Stimulated activated CD4-positive, alpha-beta T cell treated with anti-CD3 and anti-CD28 coated beads, Interleukin-1b, Interleukin-23, amount 100 ng/mL, for 48 hours (primary cell): ENCODE measurements at places on chromosomes 1 and 21.

DNA sequence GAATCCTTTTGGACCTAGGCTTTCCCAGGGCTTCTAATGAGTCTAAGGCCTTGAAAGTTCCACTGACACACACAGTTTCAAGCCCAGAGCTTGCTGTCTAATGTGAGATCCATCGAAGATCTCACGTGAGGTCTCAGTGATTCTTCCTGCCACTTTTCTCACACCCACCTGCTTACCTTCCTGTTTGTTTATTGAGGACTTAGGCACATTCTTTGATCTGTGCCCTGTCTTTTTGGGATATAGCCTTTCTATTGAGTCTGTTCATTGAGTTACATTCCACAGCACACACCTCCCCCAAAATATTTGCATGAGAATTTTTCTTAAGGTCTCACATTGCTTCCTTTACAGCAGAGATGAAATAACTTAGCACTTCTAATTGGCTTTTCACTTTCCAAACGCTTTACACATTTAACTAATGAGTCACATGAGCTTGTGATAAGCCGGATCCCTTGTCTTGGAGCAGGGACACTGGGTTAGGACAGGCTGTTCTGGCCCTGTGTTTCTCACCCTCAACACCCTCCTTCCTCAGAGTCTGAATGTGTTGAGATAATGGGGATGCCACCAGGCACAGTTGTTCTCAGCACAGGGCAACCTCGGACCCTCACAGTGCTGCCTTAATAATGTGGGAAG lies 288.3 kb downstream of the TM2D1 start:
- no peak for DNase-seq

GRCh38 chr1:54099061-54099610 lies 45.7 kb downstream of the TCEANC2 start:
- no peak for DNase-seq

DNA sequence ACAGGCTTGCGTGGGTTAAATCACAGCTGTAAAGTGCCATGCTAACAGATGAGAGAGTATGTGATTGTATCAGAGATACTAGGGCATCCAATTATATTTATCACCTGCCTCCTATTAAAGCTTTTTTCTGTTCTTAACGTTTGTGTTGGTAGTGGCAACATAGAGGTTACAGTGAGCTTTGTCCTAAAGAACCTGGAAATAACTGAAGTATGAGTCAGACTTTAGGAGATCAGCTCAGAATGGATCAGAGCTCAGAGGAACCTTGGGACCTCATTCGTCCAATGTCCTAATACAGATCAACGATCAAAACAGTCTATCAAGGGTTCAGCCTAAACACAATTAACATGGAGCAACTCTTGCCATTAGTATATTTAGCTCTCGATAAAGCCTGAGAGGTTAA lies 81.0 kb downstream of the RGS7 start:
- DNase-seq, result no peak

DNA sequence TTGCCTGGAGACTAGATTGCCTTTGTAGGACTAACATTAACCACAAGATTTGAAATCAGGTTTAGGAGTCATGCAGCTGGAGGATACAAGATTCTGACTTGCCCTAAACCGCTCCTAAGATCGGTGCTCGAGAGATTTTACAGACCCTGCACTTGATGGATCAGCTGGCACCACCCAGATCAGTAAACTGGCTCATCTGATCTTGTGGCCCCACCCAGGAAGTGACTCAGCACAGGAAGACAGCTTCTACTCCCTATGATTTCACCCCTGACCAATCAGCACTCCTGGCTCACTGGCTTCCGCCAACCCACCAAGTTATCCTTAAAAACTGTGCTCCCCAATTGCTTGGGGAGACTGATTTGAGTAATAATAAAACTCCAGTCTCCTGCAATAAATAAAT lies 876 bp upstream of the CATSPERE start:
- peak; percentile 26 for DNase-seq

- DNase-seq, result no peak
Measured at GRCh38 chr1:116176306-116176789, 65.1 kb downstream of the MAB21L3 start.

DNA sequence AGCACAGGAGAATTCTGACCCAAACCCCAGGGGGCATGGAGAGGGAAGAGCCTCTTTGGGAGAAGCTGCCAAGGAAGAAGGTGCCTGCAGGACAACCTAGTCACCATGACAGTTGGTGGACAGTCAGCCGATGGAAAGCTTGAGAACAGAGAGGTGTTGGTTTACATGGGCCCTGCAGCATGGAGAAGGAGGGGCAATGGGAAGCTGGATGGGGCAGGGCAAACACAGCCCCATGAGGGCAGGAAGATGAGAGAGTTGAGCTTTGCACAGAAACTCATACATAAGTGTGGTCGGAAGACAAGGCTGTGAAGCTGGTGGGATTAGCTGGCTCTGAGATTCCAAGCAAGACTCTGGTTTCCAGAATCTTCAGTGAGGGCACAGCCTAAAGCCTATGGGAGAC lies 6.6 kb upstream of the SLC5A9 start:
- no peak for DNase-seq

DNA sequence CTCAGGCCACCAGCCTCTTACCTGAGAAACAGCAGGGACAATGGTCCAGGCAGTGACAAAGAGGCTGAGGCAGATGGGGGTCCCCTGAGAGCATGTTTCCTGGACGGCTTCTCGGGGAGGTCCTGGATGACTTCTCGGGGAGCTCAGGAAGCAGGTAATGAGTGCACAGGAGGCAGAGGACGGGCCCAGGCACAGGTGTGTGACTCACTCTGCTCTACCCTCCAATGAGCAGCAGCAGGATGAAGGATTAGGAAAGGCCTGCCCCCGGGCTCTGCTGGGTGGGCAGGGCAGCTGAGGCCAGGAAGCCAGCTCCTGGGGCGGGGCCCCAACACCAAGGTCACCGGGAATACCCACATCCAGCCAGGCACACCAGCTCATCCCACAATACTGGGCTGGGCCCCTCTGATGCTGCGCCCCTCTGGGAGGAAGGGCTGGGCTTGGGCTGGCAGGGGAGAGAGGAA lies 17.2 kb upstream of the PTAFR start:
- no peak for DNase-seq

GRCh38 chr21:28751176-28751575 lies 241.5 kb downstream of the LTN1 start:
- DNase-seq, result no peak

DNA sequence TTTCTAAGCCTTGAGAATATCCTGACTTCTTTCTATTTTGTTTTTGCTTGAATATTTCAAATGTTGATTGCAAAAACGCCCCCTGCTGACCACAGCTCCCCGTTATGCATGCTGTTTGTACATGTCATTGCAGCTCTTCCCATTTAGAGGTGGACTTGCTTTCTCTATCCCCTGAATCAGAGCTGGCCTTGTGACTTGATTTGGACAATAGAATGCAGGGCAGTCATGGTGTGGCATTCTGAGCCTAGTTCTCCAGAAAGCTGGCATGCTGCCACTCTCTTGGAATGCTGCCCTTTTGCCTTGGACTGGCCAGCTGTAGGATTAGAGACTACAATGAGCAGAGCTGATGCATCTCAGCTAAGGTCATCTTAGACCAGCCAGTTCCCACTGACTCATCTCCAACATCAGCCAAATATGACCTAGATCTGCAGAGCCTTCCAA lies 1561.5 kb downstream of the MRPL39 start:
- DNase-seq, result no peak

GRCh38 chr1:2912424-2913061 lies 108.7 kb upstream of the ACTRT2 start:
- DNase-seq, result no peak

DNA sequence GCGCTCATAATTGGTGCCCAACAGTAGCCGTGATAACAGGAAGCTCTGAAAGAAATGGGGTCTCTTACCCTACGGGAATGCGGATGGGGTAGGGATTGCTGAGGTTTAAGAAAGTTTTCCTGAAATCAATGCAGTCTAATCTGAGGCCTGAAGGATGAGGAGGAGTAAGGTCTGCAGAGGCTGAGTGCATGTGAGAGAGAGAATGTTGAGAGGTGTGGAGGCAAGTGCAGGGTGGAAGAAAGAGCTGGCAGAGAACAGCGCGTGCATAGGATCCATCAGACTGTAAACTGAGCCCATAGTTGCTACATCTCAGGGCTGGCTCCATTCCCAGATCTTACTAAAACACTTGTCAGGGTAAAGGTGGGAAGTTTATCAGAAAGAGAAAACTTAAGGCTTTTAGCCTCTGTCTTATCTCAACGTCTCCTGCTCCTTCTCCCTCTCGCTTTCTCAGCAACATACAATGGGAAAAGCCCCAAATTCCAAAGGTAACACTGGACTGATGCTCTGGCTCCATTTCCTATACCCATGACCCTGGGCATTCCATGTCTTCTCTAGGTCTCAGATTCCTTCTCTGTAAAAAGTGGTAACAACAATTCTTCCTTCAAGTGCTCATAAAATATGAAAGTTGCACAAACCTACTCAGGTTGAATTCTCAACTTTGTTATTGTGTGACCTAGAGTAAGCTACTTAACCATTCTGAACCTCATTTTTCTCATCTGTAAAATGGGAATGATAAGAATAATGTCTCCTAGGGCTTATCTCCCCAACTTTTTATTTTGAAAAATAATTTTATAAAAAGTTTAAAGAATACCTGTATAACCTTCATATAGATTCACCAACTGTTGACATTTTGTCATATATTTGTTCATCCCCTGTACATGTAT lies 75.2 kb downstream of the SH3GLB1 start:
- DNase-seq, result no peak

DNA sequence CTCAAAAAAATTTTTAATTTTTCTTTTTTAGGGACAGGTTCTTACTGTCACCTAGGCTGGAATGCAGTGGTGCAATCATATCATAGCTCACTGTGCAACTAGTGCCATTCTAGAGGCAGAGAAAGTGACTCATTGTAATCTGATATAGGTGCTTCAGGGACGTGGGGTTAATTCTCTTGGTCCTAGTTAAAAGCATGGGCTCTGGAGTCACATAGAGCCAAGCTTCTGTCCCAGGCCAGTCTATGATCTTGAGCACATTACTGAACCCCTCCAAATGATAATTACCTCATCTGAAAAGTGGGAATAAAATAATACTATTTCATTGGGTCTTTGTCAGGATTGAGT lies 1.1 kb upstream of the ADIPOR1 start:
- no peak for DNase-seq

GRCh38 chr1:174799136-174799479 lies 200.6 kb upstream of the CACYBP start:
- no peak for DNase-seq

DNA sequence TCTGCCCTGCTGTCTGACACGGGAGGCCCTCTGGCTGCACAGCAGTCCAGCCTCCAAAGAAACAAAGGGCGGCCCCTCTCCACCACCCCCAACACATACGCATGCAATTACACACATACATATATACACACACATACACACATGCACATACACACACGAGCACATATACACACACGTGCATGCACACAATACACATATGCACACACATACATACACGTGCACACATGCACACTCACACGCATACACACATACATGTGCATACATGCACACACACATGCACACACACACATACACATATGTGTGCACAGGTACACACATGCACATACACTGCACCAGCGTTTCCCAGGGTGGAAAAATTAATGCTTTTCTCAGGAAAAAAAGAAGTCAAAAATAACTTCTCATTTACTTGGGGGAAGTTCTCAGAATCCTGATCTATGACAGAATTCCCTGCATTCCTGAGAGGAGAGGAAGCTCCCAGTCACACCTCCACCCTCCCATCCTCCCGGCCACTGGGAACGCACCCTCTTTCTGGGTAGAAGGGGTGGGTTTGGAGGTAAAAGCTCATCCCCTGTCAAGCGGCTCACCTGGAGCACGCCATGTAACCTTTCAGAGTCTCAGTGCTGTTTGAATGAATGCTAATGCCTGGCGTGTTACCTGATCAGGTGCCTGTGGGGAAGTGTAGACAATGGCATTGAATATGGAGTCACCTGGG lies 33.1 kb upstream of the KLHDC7A start:
- no peak for DNase-seq

GRCh38 chr1:242629396-242629795 lies 104.9 kb upstream of the PLD5 start:
- DNase-seq, result no peak

DNA sequence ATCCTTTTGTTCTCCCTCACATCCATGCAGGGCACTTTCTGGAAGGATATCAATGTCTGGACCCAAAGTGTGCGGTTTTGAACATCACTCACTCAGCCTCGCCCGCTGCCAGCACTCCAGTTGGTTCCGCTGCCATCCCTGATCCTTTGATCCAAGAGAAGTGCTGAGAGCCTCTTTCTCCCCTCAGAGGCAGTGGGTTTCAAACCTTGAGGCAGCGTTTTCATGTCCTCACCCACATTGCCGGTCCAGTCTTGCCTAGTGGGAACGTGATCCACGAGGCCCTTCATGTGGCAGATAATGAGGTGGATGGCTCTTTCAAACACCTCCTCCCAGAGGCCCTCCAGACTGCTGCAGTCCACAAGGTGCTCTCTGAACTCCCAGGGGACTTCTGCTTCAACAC lies 122.2 kb downstream of the ACTL8 start:
- no peak for DNase-seq

- DNase-seq, result no peak
Measured at GRCh38 chr1:108878160-108878469, 1.3 kb downstream of the GPSM2 start.

DNA sequence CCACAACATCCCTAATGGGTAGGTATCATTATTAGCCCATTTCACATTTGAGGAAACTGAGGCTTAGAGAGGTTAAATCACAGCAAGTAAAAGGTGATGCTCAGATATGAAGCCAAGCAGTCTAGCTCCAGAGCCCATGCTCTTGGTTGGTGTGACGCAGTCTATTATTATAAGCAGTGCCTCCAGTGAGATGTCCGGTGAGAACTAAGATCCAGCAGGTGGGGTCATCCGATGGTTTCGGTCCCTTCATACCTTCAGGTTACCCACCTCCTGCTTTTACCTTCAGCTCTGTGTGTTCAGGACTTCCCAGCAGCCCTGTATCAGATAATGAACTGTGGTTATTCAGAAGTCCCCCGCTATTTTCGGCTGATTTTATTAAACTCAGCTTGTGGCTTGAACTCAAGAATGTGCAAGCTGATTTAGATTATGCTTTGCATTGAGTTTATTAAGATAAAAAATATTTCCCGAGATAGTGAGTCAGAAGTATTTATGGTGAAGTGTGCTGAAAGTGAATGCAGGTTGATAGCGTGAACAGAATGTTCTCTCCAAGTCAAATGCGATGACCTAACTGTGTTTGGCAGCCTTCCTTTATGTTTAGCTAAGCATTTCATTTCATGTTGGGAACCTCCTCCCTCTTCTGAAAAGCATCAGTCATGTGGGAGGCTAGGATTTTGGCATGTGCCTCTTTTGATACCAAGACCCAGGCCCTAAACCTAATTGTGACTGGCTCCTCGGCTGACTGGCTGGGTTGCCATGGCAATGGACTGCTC lies 160.9 kb upstream of the UBE2U start:
- no peak for DNase-seq

- no peak for DNase-seq
Measured at GRCh38 chr1:211345719-211346118, 19.1 kb downstream of the TRAF5 start.

DNA sequence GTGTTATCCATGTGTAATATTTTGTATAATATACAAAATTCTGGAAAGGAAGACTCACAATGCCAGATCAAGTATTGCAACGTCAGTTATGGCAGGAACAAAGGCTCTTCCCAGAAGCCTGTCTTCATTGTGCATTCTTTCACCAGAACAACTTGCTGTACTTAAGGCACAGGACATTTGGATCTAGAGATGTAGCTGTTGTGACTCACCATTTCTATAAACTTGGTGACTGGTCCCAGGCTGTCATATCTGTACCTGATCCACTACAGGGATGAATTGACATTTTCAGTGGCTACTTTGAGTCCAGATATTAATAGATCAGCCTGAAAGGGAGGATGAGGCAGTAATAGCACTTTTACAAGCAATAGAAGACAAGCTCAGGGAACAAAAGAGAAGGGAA lies 299.8 kb downstream of the DISC1 start:
- no peak for DNase-seq

- DNase-seq, result no peak
Measured at GRCh38 chr1:34378968-34379856, 202.5 kb downstream of the C1orf94 start.
